ENCODE measurements at places on chromosomes 7 and 10. TPM values are rescaled to one million over a fixed set of nuclear protein-coding genes. Genes with fewer than 3 reads are reported as not detected.

- DNase-seq, result no peak
These were observed 25.7 kb upstream of the ADD3 start for GRCh38 chr10:109982123-109982522.

GRCh38 chr7:64888901-64889685, 14.0 kb upstream of the ZNF273 start:
- DNase-seq, result no peak

GRCh38 chr10:45058992-45059561, 58.4 kb downstream of the ZNF22 start:
- DNase-seq, result no peak

- DNase-seq, result no peak
These were observed 25.6 kb upstream of the PLEKHA1 start for GRCh38 chr10:122348935-122349361.

- no peak for DNase-seq
These were observed 240.1 kb downstream of the TRIL start for GRCh38 chr7:28718055-28718481.

GRCh38 chr10:45471531-45472310, 97.7 kb downstream of the ALOX5 start:
- no peak for DNase-seq

GRCh38 chr7:33500703-33501701, 371.6 kb downstream of the BBS9 start:
- no peak for DNase-seq

- no peak for DNase-seq
These were observed 119.3 kb downstream of the CABCOCO1 start for GRCh38 chr10:61781969-61782403.

GRCh38 chr7:89771003-89771636, 383.1 kb upstream of the STEAP1 start:
- no peak for DNase-seq

DNA sequence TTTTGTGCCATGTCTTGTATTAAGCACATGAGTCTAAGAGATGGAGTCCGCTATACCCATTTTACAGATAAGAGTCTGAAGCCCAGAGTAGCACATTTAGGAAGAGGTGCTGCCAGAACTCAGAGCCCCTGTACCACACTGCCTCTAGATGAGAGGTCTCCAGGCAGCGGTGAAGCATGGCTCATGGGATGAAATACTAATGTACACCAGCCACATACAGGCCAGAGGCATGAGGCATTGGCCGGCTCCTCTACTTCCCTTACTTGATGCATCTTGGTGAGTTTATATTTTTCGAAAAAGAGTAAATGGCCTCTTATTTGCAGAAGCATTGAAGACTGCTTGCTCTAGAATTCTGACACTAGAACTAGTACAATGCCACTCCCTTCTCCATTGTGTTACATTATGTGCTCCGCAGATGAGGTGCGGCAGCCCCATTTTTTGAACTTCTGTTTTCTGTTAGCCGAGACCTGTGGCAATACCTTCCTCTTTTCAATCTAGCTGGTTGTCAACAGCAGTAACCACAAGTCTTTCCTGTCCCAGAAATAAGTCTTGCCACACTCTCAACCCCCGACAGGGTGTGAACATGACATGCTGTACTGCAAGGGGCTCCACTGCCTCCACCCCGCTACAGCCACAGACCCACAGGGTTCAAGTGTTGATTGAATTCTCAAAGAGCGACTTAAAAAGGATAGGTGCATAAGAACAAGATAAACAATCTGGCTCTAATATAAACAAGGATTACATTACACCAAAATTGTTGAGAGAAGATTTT, 145.3 kb downstream of the CELF2 start:
- no peak for DNase-seq

TMEM229A gene
- 0.08 TPM for polyA plus RNA-seq

LRRC61 gene
- 33.8 TPM for polyA plus RNA-seq

HOXA2 gene
- polyA plus RNA-seq, result 13.4 TPM

NEBL gene
- 75.5 TPM for polyA plus RNA-seq

INSYN2A gene
- 3.9 TPM for polyA plus RNA-seq

EN2 gene
- polyA plus RNA-seq, result 0.76 TPM

METTL27 gene
- 17.9 TPM for polyA plus RNA-seq

DLX5 gene
- 0.13 TPM for polyA plus RNA-seq

KIF5B gene
- polyA plus RNA-seq, result 170 TPM

Data from left renal cortex interstitium (tissue), 4 donors.